Esophagus squamous epithelium (tissue), 5 donors: ENCODE measurements at places on chromosomes 11 and 22.

DNA sequence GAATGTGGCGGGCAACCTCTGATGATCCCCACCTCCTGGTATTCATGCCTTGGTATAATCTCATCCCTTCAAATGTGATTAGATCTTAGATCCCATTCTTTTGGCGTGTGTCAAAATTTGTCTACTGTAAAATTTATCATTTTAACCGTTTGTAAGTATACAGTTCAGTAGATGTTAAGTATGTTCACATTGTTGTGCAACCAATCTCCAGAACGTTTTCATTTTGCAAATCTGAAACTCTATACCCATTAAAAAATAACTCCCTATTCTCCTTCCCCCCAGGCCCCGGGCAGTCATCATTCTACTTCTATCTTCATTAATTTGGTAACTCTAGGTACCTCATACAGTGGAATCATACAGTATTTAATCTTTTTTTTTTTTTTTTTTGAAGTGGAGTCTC is 159.0 kb downstream of the LDLRAD3 start:
- DNase-seq, result no peak

DNA sequence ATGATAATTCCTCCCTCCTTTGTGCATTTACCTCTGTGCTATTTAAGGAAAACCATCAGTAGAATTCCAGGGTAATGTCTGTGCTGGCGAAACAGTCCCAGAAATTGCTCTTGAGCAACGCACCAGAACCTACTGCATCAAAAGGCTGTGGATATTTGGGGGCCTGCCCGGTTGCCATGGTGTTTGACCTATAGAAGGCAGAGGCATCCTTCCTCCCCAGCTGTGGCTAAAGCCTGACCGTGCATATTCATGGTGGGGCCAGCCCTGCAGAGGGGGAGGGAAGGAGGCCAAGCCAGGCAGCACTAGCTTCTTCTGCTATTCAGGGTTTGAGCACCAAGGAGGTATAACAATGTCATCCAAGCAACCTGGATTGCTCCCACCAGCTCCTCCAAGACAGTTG is 215.0 kb upstream of the E2F8 start:
- no peak for DNase-seq

DNA sequence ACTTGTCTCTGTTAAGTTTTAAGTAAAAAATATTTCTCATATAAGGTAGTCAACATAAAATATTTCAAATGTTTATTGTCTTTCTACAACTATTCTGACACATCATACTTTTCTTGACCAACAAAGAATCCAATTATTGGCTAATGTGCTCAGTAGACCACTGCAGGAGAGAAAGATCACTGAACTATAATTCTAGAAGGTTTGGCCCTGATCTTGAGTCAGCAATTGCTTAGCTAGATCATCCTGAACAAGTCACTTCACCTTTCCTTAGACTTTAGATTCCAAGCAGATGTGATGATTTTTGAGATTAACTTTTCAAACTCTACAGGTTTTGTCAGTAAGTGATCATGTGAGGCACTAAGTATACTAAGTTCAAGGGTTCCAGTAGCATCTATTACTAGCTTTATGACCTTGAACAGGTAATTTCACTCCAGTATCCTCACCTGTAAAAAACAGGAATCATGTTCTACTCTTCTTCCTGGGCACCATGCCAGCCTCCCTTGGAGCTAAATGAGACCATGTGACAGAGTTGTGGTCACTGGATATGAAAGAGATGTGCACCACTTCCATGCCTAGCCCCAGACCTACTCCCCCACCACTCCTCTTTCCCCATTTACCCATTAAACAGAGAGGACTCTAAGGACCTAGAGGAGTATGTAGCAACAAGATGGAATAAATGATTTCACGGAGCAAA is 17.3 kb downstream of the PGM2L1 start:
- no peak for DNase-seq

DNA sequence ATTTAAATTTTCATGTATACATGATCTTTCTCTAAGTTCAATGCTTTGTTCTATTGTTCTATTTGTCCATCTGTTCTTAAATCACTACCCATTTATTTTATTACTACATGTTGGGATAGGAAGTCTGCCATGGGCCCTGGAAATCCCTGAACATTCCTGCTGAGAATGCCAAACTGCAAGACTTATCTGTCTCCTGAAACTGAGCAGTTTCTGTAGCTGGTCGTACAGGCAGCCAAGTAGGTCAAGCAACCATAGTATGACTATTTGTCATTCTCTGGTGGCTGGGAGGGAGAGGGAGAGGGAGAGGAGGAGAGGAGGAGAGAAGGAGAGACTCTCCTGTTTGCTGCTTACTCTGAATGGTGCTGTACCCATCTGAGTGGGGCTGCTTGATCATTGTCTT is 82.8 kb upstream of the SNX19 start:
- DNase-seq, result no peak

DNA sequence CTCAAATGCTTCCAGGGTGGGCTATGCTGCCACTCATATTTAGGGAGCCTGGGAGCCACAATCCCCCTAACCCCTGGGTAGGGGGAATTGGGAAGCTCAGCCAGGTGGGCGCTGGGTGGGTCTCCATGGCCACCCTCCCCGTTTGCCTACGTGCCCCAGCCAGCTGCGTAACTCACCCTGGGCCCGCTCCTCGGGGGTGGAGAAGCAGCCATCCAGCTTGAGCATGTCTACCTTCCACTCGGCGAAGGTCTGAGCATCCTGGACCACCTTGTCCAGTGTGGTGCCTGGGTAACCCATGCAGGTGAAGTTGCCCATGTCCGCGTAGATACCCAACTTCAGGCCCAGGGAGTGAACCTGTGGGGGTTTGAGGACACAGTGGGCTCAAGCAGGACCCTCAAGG is 3.7 kb downstream of the NAGA start:
- no peak for DNase-seq

DNA sequence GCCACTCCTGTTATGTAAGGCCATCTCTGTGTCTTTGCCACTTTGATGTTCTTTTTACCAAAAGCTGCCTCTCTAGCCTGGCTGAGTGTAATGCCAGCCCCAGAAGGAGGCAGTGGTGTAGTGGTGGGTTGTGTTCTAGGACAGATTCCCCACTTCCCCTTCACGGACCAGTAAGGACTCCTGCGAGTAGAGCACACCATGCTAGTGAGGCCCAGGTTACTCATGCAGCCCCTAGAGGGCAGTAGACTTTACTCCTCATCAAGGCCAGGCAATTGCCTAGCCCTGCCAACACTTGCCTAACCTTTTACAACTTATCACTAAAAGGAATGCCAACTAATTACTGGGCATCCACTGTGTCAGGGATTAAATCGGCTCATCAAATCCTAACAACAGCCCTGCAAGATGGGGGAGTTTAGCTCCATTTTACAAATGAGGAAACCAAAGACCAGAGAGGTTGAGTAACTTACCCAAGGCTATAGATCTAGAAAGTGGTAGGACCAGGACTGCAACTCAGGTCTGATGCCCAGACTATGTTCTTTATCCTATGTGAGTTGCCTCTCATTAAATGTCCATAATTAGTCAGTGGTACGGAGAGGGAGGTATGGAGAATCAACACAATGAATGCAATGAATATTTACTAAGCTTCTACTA is 75.3 kb downstream of the APIP start:
- no peak for DNase-seq

DNA sequence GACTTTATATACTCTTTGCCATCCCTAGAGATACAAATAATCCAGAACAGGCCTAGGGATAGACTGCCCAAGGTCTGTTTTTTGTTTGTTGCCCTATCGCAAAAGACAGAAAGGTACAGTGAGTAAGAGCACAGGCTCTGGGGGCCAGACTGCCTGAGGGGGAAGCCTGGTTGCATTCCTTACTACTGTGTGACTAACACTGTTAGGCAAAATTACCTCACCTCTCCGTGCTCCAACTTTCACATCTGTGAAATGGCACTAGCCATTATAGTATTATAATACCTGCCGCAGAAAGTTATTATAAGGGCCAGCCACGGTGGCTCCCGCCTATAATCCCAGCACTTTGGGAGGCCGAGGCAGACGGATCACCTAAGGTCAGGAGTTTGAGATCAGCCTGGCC is 14.5 kb downstream of the SLC35F2 start:
- DNase-seq, result no peak

- no peak for DNase-seq
Observed at GRCh38 chr22:25027043-25027906, 74.8 kb downstream of the KIAA1671 start.

DNA sequence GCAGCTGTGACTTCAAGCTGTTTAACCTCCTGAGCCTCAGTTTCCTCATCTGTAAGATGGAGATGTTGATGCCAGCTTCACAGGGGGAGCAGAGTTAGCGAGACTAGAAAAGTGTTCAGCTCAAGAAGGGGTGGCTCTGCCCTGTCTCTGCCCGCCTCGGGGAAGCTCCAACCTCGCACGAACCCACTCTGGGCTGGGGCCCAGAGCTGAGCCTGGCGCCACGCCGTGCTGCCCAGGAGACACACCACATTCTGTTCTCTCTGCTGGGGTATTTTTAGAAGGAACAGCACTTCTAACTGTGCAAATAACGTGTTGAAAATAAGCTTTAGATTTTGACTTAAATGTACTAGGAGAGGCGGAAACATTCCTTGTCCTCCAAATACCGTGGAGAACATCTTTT is 74.1 kb downstream of the PHF21B start:
- no peak for DNase-seq

DNA sequence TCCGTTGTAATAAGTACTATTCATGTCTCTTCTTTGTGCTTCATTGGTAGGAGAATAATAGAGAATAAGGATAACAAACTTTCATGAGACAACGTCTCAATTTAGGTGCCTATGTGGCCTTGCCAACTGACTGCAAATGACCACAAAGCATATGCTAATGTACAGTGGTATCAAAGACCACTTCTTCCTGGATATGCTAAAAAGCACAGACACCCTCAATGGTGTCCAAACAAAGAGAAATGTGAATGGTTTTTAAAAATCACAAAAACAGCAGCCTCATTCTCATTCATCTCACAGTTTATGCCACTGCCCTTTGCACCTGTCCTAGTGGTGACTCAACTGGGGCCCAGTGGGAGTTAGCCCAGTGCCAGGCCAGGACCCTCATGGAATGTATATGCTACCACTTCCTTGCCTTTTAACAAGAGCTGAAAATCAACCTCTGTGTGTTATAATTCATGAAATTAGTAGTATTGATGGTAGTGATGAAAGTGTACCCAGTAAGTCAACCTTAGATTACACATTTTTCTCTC is 65.2 kb upstream of the MTMR2 start:
- no peak for DNase-seq

DNA sequence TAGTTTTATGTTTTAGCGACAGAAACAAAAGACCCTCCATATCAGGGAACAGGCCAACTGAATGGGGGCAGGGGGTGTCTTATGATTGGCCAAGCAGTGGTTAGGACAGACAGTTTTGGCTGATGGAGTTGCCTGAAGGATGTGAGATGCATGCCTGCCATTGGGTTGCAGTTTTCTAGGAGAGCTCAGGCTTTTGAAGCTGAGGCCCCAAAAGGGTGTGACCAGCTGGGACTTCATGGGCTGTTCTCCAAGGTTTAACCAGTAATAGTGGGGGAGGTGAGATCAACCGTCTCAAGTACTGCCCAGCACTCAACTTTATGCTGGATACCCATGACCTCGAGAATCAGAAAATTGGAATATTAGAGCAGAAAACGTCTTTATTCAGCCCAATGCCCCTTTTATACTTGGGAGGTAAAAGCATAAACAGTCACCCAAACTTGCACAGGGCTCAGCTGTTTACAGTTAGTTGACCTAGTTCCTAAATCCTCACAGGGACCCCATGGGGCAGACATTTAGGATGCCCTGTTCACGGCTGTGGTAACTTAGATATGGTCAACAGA is 13.5 kb downstream of the DTX4 start:
- no peak for DNase-seq

DNA sequence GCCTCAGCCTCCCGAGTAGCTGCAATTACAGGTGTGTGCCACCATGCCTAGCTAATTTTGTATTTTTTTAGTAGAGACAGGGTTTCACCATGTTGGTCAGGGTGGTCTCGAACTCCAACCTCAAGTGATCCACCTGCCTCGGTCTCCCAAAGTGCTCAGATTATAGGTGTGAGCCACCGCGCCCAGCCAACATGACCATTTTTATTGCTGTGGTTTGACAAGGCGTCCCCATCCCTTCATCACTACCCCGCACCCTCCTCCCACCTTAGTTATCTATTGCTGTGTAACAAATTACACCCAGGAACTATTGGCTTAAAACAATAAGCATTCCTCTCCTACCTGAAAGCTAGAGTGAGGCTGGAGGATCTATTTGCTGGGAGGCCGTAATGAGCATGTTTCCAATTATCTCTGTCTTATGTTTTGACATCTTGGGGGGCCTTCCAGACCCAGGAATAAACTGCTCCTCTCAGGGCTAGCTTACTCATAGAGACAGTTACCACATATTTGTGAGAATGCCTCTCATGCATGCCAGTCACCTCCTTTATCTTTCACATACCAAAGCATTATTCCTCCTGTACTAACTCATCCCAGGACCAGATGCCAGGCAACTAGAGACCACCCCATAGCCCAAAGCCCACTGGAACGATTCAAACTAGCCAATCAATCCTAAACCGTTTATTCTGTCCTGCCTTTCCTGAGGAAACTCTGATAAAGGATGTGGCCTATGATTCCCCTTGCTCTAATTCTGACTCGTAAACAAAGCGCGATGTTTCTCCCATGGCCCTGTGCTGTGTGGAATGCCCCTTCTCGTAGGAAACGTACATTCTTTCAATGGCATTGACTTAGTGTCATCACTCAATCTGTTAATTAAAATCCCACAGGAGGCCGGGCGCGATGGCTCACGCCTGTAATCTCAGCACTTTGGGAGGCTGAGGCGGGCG is 19.4 kb downstream of the SNU13 start:
- DNase-seq, result no peak

- no peak for DNase-seq
Observed at GRCh38 chr11:6481924-6482275, 599 bp downstream of the TIMM10B start.

DNA sequence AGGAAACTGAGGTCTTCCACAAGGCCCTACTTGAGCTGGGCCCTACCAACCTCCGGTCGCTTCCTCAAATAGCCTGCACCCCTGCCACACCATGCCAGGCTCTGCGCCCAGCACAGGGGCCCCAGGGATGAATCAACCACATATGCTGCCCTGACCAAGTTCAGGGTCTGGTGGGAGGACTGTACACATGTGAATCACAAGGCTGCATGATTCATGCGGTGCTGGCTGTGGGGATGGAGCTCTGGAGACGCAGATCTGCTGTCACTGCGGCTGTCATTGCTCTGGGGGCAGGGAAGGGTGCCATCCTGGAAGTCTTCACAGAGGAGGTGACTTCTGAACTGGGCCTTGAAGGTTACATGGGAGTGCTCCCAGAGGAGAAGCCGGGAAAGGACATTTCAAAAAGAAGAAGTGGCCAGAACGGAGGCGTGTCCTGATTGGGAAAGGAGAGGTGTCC is 21.5 kb downstream of the CYTH4 start:
- no peak for DNase-seq

- DNase-seq, result no peak
Observed at GRCh38 chr11:86548271-86548917, 124.0 kb downstream of the ME3 start.

GRCh38 chr11:77375107-77375506 is 73.6 kb upstream of the GDPD4 start:
- DNase-seq, result no peak
